HepG2 (cell line): ENCODE measurements at places on chromosomes 2 and 18. TPM values are rescaled to one million over a fixed set of nuclear protein-coding genes. Genes with fewer than 3 reads are reported as not detected.
A peak's percentile ranks its signal among the peaks of the same experiment; 100 is the strongest.

The SERPINB12 gene
- total RNA-seq = not detected in 2 replicates

The HOXD12 gene
- total RNA-seq = not detected in 2 replicates

The KLHL41 gene
- total RNA-seq = 0.27 and 0.31 TPM in 2 replicates

The TRIM43 gene
- not detected in 2 replicates for total RNA-seq

The GPR55 gene
- total RNA-seq = not detected in 2 replicates

The AQP12B gene
- not detected in 2 replicates for total RNA-seq

The SULT1C4 gene
- total RNA-seq = 1.3 and 2.6 TPM in 2 replicates

The MAP3K20 gene
- 13.5 and 19.8 TPM in 2 replicates for total RNA-seq

The NT5C1B gene
- not detected in 2 replicates for total RNA-seq

The SNTG2 gene
- total RNA-seq = not detected in 2 replicates

The TBC1D8 gene
- total RNA-seq = 24.6 and 45.1 TPM in 2 replicates

- H3K36me3 ChIP-seq = no peaks in the 10 kb centered on the region
- H3K27ac ChIP-seq = no peak overlapping the region
- H3K4me1 ChIP-seq = no peaks in the 10 kb centered on the region
- H3K27me3 ChIP-seq = no peaks in the 10 kb centered on the region
- DNase-seq = no peak
- no peak overlapping the region for H3K4me3 ChIP-seq
These were observed 32.0 kb downstream of the CTAGE1 start for GRCh38 chr18:22385718-22386117.

DNA sequence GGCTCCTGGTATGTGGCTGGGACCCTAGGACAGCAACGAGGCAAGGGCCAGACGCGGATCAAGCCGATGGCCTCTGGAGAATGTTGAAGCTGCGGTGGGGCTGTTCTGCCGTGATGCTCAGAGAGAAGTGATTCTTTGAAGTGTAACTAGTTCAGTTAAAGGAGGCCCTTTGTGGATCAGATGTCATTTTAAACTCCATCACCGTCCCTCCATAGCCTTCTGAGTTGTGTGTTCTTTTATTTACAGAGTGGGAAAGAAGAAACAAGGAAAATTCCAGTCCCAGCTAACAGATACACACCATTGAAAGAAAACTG, 403 bp downstream of the PNO1 start:
- peaks cover 12% of the 10 kb centered on the region for H3K36me3 ChIP-seq
- H3K4me1 ChIP-seq = peaks cover 17% of the 10 kb centered on the region; the same call in 1 of the 2 replicates
- H3K4me3 ChIP-seq = peak overlapping the region; percentile 91

DNA sequence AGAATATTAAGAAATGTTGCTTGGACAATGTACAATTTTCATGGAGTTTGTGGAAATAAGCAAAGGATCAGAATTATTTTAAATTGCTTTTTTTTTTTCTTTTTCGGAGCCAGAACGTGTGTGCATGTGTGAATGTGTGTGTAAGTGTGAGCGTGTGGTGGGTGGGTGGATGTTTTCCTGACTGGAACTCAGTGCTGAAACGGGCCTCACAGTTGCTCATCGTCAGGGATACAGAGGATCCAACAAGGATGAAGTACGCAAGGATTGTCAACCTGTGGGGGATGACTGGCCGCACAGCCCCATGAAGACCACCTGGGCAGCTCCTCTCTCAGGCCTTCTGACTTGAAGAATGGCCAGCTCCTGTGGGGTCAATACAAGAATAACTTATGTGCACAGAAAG, 17.5 kb downstream of the IL1B start:
- DNase-seq = no peak
- H3K4me3 ChIP-seq = no peak overlapping the region
- no peaks in the 10 kb centered on the region for H3K36me3 ChIP-seq
- peak overlapping the region; percentile 91 for H3K27ac ChIP-seq

GRCh38 chr2:133985563-133985962, 268.3 kb upstream of the MGAT5 start:
- no peak for DNase-seq
- H3K27ac ChIP-seq = no peak overlapping the region
- no peaks in the 10 kb centered on the region for H3K36me3 ChIP-seq
- H3K4me3 ChIP-seq = no peak overlapping the region

- H3K27me3 ChIP-seq = peaks cover 2% of the 10 kb centered on the region; the same call in 1 of the 2 replicates
- no peak for DNase-seq
- no peaks in the 10 kb centered on the region for H3K36me3 ChIP-seq
- H3K27ac ChIP-seq = no peak overlapping the region
These were observed 115.8 kb upstream of the SERTAD2 start for GRCh38 chr2:64769392-64770044.

GRCh38 chr2:51553476-51553875, 521.5 kb upstream of the NRXN1 start:
- no peak for DNase-seq
- H3K4me3 ChIP-seq = no peak overlapping the region
- H3K27me3 ChIP-seq = no peaks in the 10 kb centered on the region
- H3K27ac ChIP-seq = no peak overlapping the region

GRCh38 chr2:16050261-16050907, 110.0 kb downstream of the MYCN start:
- H3K36me3 ChIP-seq = no peaks in the 10 kb centered on the region
- H3K27ac ChIP-seq = no peak overlapping the region

DNA sequence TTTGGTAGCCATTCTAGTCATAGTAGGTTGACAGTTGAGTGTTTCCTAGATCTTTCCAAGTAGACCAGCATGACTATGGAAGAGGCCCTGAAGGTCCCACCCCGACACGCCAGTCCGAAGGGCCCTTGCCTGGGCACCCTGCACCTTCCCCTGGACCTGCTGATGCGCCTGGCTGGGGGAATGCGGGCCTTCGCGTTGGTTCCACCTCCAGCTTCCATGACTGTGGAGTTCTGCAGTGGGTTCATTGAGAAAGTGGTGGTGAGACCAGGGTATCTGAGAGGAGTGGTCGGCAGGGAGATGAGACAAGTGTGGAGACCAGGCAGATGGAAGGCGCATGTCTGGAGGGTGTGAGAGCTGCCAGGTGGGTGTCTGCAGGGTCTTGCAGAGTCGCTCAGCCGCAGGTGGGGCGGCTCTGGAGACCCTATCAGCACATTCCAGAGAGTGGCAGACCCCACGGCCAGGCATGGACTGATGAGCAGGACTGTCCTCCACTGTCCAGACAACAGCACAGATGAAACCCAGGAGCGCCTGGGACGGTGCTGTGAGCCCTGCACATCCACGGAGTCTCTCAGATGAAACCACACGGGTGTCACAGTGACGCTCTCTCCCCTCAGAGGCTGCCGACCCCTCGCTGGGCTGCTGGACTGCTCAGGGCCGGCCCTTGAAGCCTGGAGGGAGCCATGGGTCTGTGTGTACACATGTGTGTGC, 182.5 kb upstream of the HDAC4 start:
- H3K27me3 ChIP-seq = peaks cover 65% of the 10 kb centered on the region; the same call in 2 of the 3 replicates
- H3K27ac ChIP-seq = no peak overlapping the region
- DNase-seq = no peak

DNA sequence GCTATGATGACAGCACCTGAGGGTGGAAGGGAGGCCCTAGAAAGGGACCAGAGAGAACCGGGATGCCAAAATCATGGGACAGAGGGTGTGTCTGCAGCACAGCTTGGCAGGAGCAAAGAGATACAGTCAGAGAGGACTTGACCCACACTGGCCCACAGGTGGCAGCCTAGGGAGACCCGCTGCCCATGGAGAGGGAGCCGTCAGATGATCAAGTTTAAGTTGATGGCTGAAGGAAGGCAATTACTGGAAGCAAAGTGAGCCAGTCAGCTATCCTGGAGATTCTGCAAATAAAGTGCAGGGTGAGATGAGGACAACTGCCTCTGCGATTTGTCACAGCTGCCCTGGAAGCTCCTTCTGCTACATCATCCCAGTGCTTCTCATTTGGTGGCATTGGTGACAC, 74.0 kb downstream of the CMPK2 start:
- no peaks in the 10 kb centered on the region for H3K36me3 ChIP-seq
- H3K27ac ChIP-seq = no peak overlapping the region
- H3K27me3 ChIP-seq = no peaks in the 10 kb centered on the region

DNA sequence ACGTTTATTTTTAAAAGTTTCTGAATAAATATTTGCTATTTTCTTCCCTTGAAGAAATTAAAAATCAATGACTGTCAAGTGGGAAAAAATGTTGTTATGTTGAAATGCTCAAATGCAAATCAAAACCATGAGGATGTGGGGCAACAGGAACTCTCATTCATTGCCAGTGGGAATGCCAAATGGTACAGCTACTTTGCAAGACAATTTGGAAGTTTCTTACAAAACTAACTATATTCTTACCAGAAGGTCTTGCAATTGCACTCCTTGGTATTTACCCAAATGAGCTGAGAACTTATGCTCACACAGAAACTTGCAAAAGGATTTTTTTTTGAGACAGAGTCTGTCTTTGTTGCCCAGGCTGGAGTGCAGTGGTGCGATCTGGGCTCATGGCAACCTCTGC, 7.4 kb upstream of the ACTG2 start:
- H3K4me3 ChIP-seq = no peak overlapping the region
- no peak for DNase-seq
- H3K36me3 ChIP-seq = no peaks in the 10 kb centered on the region
- H3K27me3 ChIP-seq = peaks cover 7% of the 10 kb centered on the region; the same call in 1 of the 3 replicates

DNA sequence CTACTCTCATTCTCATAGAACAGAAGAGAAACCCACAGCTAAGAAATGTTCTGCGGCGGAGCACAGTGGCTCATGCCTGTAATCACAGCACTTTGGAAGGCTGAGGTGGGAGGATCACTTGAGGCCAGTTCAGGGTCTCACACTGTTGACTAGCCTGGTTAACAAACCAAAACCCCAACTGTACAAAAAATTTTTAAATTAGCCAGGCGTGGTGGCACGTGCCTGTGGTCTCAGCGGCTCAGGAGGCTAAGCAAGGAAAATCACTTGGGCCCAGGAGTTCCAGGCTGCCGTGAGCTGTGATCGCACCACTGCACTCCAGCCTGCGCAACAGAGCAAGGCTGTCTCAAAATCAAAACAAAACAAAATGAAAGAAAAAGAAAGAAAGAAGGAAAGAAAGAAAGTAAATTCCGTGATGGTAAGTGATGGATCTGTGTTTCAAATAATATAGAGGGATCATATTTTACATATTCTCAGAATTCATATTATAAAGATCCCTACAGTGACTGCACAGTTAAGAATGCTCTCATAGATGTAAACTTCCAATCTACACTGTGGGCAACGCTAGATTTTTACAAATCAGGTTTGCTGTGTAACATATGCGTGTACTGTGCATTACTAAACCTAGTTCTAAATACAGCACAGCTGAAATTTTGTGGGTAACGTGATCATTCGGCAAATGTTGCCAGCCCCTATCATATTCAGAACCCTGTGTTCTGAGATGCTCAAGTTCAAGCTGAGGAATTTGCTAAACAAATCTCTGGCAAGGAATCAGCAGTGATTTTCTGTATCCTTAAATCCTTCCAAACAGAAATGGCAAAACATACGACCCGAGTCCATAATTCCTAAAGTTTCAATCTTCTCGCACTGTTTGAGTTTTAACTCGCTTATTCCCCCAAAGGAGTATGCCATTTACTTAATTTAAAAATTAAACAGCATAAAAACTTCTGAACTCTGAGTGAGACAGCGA, 1.2 kb upstream of the RAB12 start:
- H3K27ac ChIP-seq = peak overlapping the region; percentile 60
- DNase-seq = peak; percentile 18
- peak overlapping the region; percentile 60 for H3K4me3 ChIP-seq
- H3K27me3 ChIP-seq = peaks cover 6% of the 10 kb centered on the region; the same call in 1 of the 3 replicates

- H3K4me3 ChIP-seq = no peak overlapping the region
- 0 out of 2 replicates have a peak, but pooled peaks cover 1% of the 10 kb centered on the region for H3K27me3 ChIP-seq
- no peaks in the 10 kb centered on the region for H3K36me3 ChIP-seq
- H3K27ac ChIP-seq = no peak overlapping the region
These were observed 147.6 kb downstream of the CCBE1 start for GRCh38 chr18:59549503-59550173.

DNA sequence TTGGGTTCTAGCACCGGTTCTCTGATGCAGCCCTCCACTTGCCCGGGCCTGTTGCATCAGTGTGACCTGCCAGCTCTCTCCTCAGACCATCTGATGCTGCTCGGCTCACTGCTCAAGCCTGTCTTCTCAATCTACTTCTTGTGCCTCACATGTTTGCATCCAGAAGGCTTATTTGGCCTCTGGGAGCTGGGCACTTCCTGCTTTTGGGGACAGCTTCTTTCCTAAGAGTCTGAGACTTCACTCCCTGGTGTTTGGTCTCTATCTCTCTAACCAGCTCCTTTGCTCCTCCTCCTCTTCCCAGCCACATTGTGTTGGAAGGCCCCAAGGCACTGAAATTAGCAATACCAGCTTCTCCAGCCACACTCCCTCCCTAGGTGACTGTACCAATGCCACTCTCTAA, 212.8 kb downstream of the CDCA7 start:
- H3K4me3 ChIP-seq = no peak overlapping the region
- H3K36me3 ChIP-seq = no peaks in the 10 kb centered on the region
- no peak for DNase-seq
- H3K27ac ChIP-seq = no peak overlapping the region

- no peak overlapping the region for H3K27ac ChIP-seq
- no peaks in the 10 kb centered on the region for H3K4me1 ChIP-seq
- H3K36me3 ChIP-seq = no peaks in the 10 kb centered on the region
- peaks cover 31% of the 10 kb centered on the region; the same call in 2 of the 3 replicates for H3K27me3 ChIP-seq
- DNase-seq = no peak
These were observed 29.2 kb upstream of the TNP1 start for GRCh38 chr2:216888887-216889622.

DNA sequence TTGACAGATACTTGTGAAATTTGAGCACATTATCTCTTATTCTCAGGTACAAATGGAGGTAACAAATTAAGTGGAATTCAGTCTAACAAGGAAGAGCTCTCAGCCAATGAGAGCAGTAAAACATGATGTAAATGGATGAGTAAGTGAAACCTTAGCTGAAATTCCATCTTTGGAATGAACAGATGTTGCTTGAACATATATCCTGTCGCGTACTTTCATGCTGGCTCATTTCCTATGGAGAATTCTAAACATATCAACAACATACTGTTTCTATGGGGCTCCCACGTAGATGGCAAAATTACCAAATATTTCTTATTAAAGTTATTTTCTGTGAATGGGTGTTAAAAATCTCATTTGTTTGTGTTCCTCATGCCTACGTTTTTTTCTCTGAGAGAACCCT, 256.3 kb upstream of the LINC00305 start:
- no peak for DNase-seq
- H3K4me1 ChIP-seq = no peaks in the 10 kb centered on the region; the same call in 1 of the 2 replicates
- H3K27me3 ChIP-seq = no peaks in the 10 kb centered on the region
- no peaks in the 10 kb centered on the region for H3K36me3 ChIP-seq

GRCh38 chr2:46848447-46848846, 67.2 kb downstream of the MCFD2 start:
- H3K4me3 ChIP-seq = no peak overlapping the region
- no peaks in the 10 kb centered on the region for H3K36me3 ChIP-seq
- no peak overlapping the region for H3K27ac ChIP-seq
- DNase-seq = no peak
